ENCODE measurements at places on chromosomes 6 and 20. TPM values are rescaled to one million over a fixed set of nuclear protein-coding genes. Genes with fewer than 3 reads are reported as not detected.
A peak's percentile ranks its signal among the peaks of the same experiment; 100 is the strongest.

- DNase-seq: no peak
Observed at GRCh38 chr6:37222992-37223391, 34.6 kb upstream of the TBC1D22B start.

GRCh38 chr6:33000055-33000454 lies 9.3 kb downstream of the HLA-DOA start:
- DNase-seq: no peak

DNA sequence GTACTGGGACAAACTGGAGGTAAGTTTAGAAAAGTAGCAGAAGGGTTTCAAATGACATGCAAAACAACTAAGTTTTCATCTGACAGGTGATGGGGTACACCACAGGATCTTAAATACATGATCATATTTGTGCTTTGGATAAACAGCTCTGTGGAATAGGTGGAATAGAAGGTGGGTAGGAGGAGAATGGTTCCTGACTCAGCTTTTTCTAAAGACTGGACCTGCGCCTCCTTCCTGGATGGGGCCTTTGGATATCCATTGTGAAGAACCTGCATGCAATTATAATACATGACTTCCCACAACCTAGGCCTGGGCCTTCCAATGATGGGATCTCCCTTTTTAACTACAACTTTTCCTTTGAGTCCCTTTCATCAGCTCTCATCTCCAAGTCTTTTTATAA lies 145.9 kb downstream of the AHI1 start:
- no peak for DNase-seq

DNA sequence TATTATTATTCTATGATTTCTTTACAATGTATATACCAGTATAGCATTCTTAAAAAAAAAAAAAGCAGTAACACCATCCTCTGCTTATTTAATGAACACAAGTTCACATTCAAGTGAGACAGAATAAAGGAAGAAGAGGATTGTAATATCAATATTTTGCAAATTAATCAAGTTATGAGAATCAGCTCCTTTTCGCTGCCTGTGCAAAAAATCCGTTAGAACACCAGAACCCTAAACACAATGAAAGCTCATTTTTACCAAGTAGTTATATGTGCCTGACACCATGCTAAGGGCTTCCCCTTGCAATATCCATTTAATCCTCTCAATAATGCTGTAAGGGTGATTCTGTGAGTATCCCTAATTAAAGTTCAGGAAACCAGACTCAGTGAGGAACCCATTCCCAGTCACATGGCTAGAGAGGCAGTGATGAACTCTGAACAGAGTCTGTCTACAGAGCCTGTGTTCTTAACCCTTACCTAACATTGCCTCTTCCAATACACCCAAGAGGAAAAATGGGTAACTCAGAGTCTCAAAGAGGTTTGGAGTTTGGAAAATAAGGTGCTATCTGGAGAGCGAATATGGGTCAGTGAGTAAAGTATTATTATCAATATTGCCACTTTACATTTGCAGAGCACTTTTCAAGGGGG lies 66.8 kb downstream of the CDC40 start:
- DNase-seq: no peak

GRCh38 chr6:45415315-45415714 lies 37.6 kb upstream of the SUPT3H start:
- no peak for DNase-seq

DNA sequence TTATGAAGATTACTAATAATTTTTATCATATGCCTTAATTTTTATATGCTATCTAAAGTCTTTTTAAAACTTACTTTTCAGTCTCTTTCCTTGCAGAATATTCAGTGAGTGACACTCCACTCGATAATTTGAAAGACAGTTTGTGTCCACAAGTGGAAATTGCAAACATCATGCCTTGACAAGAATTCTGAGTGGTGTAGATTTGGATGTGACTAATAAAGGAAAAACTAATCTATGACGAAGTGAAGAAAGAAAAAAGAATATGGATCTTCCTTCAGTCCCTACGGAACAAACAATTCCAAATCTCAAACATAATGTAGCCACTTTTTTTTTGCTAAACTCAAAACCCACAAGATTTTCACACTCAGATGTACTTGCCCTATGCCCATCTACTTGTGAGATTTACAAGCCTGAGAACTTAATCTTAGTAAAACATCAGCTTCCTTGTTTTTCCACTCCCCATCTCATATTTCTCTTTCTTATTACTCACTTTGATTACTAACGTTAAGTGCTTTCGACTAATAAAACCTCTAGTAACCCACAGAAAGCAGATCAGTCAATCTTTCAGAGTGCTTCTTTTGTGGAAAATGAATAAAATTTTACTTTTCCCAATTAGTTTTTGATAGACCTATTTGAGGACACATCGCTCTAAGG lies 1155.8 kb downstream of the GRIK2 start:
- no peak for DNase-seq

DNA sequence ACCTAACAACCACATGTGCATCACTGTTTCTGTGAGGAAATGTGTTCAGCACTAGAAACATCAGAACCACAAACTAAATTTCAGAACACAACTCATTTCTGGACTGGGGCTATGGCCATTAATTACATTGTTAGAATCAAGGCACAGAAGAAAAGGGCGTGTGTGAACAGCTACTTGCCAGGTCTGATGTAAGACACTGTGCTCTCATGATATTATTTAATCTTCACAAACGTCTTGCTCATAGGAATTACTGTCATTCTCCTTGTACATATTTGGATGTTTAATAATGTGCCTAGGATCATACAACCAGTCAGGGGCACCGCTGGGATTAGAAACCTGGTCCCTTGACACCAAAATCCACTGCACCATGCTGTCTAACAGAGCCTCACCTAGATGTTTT lies 14.8 kb downstream of the ADGRF1 start:
- no peak for DNase-seq

DNA sequence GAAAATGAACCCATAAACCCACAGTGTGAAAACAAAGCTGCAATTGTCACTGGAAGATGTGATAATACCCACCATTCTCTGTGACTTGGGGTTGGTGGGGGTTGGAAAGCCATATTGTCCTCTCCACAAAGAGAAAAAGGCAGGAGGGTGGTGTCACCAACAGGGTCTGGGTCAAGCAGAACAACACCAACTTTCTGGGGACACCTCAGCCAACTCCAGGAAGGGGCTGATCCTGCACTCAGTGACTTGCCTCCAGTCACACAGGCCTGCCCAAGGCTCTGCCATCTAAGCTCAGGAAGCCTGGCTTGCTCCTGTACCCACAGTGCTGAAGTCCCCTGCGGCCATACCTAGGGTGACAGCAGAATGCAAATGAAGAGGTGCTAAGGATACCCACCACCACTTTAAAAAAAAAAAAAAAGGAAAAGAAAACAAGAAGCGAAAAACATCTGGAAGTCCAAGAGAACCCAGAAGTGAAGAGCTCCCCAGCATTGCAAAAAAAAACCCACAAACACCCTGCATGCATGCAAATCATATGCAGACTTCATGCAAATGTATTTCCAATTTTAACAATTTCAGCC lies 110.6 kb downstream of the PREX1 start:
- no peak for DNase-seq

- no peak for DNase-seq
Observed at GRCh38 chr6:84026721-84027164, 6.8 kb upstream of the MRAP2 start.

- no peak for DNase-seq
Observed at GRCh38 chr6:131574133-131574532, 1.1 kb downstream of the ARG1 start.

DNA sequence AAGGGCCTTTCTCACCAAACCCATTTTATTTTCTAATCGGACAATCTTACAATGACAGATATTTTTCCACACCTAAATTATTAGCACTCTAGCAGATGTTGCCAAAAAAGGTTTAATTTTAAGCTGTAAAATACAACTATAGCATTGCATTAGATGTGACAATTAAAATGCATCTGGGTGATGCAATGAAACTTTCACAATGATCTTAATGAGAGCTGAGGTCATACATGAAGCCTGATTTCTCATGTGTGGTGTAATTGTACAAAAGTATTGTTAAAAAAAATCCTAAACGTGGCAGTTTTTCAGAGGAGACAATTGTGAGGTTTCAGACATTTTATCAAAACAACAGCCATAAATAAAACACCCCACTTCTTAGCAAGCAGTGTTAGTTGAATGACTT lies 606.0 kb downstream of the HDGFL1 start:
- no peak for DNase-seq

GRCh38 chr20:4025679-4026078 lies 10.3 kb upstream of the RNF24 start:
- DNase-seq: no peak

- DNase-seq: no peak
Observed at GRCh38 chr6:13674533-13675190, 37.0 kb downstream of the RANBP9 start.

- DNase-seq: peak; percentile 39
Observed at GRCh38 chr20:50224531-50225255, 34.1 kb downstream of the CEBPB start.

GRCh38 chr6:163986313-163986712 lies 571.8 kb downstream of the QKI start:
- DNase-seq: no peak

DNA sequence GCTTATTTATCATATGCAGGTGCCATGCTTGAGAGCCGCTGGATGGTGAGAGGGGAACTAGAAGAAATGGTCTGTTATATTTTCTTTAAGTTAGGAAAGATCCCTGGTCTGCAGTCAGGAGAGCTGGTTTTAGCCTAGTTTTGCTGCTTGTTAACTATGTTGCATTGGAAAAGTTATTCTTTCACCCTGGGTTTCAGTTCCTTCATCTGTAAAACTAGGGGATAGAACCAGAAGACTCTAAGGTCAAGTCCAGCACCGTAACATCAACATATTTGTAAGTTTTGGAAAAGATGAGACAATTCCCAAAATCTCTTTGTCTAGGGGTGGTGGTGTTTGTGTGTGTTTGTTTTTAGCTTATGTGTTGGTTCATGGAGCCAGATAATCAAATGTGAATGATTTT lies 304.0 kb downstream of the QKI start:
- no peak for DNase-seq

DNA sequence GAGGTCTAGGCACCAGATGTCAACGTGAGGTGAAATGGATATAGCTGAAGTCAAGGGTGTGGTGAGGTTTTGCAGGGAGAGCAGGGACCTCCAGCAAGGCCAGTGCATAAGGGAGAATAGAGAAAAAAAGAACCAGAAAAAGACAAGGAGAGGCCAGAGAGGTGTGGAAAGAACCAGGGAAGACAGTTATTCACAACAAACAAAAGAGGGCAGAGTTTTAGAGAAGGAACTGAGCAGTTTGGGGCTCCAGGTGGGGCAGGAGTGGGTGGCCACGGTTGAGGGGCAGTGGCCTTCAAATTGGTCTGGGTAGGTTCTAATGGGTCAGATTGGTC lies 11.6 kb upstream of the NQO2 start:
- DNase-seq: no peak

DNA sequence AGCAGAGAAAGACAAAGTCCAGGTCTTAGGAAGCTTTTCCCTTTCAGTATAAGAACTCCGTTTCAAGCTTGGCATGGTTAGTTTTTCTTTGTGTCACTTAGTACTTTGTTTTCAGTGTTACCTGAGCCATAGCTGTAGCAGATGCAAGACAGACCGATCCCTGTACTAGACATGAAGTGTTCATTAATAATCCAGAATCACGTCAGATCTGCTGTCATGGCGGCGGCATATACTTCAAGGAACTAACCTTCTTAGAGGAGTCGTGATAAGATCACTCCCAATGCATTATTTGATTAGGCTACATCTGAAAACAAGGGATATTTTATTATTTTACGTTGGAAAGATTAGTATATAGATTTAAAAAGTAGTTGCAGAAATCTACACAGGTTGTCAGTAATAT lies 83.9 kb downstream of the AFDN start:
- DNase-seq: no peak

DNA sequence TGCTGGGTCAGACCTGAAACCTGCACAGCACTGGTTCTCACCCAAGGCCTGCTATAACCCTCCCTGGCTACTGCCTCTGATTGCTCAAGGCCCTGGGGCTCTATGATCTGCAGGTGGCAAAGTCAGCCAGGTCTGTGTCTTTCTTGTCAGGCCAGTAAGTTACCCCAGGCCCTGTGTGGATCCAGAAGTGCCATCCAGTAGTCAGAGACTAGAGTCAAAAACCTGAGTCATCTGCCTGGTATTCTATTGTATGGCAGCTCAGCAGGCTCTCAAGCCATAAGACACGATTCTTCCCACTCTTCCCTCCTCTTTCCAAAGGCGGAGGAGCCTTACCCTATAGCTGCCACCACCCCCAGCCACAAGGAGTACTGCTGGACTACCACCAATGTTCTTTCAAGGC lies 593.0 kb downstream of the FRK start:
- no peak for DNase-seq

The SNAP25 gene
- 5.5 TPM for polyA plus RNA-seq

The CCM2L gene
- 6.3 TPM for polyA plus RNA-seq

The SLC17A2 gene
- polyA plus RNA-seq: 0.74 TPM

The SLC22A3 gene
- 5.0 TPM for polyA plus RNA-seq

The DEFB125 gene
- polyA plus RNA-seq: not detected

The MLN gene
- 2.9 TPM for polyA plus RNA-seq

The KIF25 gene
- polyA plus RNA-seq: 0.47 TPM

The WFDC5 gene
- polyA plus RNA-seq: not detected

Data from right renal cortex interstitium (tissue), 3 donors.